ENCODE measurements at places on chromosomes 11 and 22.

DNA sequence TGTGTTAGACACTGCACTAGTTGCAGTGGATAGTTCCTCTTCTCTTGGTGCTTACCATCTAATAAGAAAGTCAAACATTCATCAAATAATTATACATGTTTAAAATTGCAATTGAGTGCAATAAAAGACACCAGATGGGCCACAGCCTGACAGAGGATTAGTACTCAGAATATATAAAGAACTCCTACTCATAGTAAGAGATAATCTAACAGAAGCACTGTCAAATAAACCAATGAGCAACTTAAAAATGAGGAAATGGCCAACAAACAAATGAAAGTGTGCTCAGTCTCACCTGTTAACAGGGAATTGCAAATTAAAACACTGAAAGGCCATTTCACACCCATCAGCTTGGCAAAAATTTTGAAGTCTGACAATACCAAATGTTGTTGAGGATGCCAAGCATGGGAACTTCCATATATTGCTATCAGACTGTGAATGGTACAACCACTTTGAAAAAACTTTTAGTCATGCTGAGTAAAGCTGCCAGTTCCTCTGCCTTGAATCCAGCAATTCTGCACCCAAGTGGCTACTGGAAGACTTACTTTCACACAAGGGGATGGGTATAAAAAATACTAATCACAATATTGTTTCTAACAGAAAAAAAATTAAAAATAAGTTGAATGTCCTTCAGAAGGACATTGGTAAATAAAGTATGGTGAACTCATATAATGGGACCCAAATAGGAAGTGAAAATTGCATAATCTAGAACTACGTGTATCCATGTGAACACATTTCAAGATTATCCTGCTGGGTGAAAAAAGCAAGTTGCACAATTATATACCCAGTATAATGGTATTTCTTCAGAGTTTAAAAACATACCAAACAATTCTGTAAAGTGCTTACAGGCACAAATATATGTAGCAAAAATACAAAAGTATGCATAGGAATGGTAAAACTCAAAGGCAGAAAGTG, 41.4 kb upstream of the CREB3L1 start:
- DNase-seq: no peak

GRCh38 chr11:2789331-2789730, 89.5 kb upstream of the KCNQ1OT1 start:
- no peak for DNase-seq

- no peak for DNase-seq
These were observed 12.8 kb downstream of the FBXO3 start for GRCh38 chr11:33761471-33761870.

DNA sequence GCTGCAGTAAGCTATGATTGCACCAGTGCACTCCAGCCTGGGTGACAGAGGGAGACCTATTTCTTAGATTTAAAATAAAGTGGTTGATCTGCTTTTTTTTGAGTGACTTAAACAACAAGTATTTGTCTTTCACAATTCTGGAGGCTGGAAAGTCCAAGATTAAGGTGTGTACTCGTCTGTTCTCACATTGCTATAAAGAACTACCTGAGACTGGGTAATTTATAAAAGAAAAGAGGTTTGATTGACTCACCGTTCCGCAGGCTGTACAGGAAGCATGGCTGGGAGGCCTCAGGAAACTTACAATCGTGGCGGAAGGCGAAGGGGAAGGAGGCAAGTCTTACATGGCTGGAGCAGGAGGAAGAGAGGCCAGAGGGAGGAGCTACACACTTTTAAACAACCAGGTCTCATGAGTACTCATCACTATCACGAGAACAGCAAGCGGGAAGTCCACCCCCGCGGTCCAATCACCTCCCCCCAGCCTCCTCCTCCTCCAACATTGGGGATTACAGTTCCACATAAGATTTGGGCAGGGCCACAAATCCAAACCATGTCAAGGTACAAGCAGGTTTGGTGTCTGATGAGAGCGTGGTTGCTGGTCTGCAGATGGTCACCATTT, 19.7 kb upstream of the OSBPL5 start:
- no peak for DNase-seq

DNA sequence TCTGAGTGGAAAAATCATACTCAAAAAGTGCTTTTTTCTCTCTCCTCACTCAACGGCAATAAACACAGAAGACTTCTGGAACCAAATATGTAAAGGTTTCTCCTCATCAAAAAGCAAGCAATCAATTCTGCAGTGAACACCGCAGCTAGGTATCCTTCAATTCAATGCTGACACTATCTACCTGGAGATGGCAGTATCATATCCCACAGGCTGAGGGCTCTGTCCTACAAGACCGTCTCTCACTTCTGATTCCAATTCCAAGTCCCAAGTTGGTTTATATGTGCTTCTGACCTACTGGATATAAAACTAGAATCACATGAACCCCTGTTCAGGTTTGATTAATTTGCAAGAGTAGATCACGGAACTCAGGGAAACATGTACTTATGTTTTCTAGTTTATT, 59.7 kb upstream of the LUZP2 start:
- no peak for DNase-seq

GRCh38 chr11:72675221-72675620, 999 bp upstream of the PDE2A start:
- DNase-seq: no peak

GRCh38 chr11:94125407-94126115, 3.1 kb upstream of the PANX1 start:
- DNase-seq: no peak

GRCh38 chr22:20865875-20866445, 7.2 kb downstream of the SNAP29 start:
- no peak for DNase-seq

Data from Panc1 (cell line).